Choroid plexus epithelial cell (primary cell): ENCODE measurements at places on chromosomes 7 and 10.

GRCh38 chr7:16028103-16028502, 341.6 kb upstream of the MEOX2 start:
- peak; percentile 75 for DNase-seq

- peak; percentile 50 for DNase-seq
These were observed 153.3 kb downstream of the EGFR start for GRCh38 chr7:55172161-55172560.

GRCh38 chr7:52447581-52448180, 587.8 kb upstream of the POM121L12 start:
- no peak for DNase-seq

GRCh38 chr7:41824284-41824683, 121.4 kb upstream of the INHBA start:
- DNase-seq, result peak; percentile 45

- DNase-seq, result peak; percentile 91
These were observed 29.7 kb downstream of the STN1 start for GRCh38 chr10:103888113-103888841.

- DNase-seq, result no peak
These were observed 19.9 kb downstream of the MINDY4 start for GRCh38 chr7:30791114-30791513.

- DNase-seq, result no peak
These were observed 65.5 kb downstream of the DNAJB6 start for GRCh38 chr7:157402388-157402703.

DNA sequence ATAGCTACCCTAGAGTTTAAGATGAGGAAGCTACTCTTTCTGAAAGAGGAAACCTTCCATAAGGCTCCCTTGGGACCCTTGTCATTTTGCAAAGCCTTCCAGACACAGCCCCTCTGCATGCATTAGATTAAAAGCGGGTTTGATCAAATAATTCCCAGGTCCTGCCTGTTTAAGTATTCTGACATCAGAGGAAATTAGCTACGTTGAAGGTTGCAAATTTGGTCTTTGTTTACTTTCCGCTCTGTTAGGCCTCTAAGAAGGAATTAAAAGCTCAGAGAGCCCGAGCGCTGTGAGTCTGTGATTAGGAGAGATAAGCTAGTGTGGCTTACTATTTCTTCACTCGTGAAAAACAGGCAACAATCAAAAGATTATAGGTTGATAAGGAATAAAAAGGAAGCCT, 1.4 kb upstream of the THSD7A start:
- no peak for DNase-seq

DNA sequence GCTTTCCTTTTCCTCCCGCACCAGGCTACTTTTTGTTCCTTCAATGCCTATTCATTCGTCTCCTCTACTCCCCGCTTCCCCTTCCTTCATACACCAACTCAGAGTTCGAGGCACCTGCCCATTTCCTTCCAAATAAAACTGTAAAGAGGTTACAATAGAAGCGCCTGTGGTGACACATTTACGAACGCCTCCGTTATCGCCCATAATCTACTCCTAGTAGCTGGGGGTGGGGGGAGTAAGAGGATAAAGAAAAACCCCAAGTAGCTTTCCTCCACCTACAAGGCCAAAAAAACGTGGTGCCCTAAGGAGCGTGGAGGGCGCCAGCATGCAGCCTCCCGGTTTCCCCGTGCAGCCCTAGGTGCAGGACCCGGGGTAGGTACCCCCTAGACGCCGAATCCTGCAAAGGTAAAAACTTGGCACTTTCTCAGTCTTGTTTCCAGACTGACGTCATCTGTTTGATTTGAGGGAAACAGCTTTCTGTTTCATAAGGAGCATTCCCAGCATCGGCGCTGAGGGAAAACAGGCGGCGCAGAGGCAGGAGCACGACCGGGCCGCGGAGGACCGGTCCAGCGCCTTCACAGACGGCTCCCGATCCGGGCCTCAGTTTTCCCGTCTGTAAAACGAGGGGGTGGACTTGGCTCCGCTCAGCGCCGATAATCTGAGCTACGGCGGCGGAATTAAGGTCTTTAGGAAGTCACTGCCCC, 922 bp downstream of the PPA1 start:
- peak; percentile 57 for DNase-seq

DNA sequence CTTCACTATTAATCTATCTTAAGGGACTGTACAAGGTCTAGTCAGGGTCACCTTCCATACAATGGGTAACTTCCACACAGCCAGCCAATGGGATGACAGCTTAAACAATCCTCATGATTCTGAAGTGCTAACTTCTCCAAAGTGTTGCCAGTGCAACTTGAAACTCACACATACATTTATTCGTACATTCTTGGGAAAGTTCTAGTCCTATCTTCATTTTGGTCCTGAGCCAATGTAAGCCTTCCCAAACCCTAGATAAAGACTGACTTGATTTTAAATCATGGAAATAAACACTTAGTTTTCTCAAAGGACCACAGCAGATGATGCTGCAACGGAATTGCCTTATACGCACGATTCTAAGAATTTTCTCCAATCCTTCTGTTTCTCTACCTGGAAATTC, 117.5 kb upstream of the COL1A2 start:
- DNase-seq, result peak; percentile 64

- no peak for DNase-seq
These were observed 14.4 kb downstream of the AIFM2 start for GRCh38 chr10:70118196-70118595.

DNA sequence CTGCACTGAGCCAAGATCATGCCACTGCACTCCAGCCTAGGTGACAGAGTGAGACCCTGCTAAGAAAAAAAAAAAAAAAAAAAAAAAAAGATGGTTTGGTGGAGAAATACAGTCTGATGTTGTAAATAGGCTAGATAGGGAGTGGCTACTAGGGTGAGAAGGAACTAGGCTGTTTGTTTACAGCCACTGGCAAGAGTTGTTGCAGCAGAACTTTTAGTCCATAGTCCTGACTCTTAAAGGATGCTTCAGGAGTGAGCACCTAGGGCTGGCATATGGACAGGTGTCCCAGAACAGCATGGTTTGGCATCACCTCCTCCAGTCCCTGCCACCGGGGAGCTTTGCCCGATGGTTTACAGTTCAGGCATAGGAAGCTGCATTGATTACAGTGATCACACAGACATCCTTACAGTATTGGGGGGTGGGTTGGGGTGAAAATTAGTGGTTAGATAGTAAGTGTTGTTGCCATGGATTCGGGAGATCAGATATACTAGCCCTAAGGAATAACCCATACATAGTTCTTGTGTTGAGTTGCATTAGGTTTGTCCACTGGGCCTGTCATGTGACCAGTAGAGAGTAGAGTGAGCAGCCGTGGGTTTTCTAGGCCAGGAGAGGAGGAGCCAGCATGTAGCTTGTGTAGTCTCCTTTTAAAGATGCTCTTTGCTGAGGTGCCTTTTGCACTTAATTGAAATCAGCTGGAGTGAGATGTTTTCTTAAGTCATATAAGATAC, 35.9 kb downstream of the ZRANB1 start:
- no peak for DNase-seq

DNA sequence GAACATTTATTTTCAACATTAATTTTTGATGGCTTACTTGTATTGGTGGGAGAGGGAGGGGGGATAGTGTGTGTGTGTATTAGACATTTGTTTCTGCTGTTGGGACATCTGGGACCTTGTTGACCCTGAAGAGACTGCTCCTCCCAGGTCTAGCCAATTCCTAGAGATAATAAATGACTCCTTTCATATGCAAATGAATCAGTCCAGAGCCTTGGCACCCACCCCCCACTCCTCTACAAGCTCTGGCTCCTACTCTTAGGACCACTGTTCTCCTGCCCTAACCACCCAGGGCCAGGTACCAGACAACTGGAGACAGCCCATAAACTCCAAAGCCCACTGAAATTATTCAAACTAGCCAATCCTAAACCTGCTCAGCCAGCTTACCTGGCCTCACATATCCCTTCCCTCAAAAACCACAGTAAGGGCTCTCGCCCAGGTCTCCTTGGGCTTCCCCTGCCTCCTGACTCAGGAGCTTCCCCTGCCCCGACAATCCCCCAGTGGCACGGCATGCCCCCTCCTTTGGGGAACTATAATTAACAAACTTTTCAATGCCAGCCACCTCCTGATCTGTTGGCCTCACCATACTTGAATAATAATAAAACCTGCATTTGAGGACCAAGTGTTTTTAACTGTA, 233.3 kb downstream of the ELMO1 start:
- no peak for DNase-seq

DNA sequence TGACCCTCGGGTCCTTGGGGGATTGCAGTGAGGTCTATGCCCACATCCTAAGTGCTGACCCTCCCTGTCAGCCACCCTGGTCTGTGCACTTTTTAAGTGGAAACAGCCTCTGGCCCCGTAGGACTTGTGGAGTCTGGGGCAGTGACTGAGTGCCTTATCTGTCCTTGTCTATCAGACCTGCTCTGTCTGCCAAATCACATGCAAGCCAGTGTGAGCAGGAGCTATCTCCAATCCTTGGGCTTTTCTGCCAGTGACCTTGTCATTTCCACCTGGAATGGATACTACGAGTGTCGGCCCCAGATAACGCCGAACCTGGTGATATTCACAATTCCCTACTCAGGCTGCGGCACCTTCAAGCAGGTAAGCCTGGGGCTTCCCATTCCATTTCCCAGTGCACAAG, 62.7 kb downstream of the C10orf120 start:
- DNase-seq, result no peak

DNA sequence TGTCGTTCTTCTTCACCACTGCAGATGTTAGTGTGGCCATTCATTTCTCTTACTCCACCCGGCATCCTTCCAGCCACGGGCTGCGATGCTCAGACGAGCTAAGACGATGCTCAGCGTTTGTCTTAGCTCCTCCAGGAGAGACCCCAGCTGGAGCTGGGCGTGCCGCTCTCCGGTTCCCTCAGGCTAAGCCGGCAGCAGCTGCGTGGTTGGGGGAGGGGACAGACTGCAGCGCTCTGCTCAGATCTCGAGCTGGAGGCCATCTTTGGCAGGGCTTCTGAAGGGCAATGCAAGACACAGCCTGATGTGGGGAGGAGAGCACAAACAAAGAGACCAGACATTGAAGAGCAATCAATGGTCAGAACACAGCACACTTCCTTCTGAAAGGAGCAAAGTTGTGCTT, 4.8 kb downstream of the INA start:
- DNase-seq, result peak; percentile 21

DNA sequence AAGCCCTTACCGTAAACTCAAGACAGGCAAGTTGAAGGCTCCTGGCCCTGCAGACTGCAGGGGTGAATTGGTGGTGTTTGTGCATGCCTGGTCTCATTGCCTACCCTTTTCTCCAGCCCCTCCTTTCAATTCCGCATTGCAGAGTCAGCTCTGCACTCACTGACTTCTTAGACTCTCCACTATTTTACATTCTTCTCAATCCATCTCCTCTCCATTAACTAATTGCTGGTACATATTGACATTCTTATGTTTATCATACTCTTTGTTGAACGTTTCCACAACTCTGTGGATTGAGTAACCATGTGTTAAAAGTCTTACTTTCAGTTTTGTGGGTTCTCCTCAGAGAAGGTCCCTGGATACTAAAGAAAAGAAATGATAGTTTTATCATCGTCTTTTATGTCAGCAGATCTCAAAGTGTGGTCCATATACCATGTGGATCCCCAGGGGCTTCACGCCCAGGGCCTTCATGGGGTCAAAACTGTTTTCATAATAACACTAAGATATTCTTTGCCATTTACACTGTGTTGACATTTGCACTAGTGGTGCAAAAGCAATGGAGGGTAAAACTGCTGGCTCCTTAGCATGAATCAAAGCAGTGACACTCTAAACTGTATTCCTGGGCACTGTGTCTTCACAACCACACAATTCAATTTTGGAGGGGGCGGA, 135.4 kb upstream of the FZD1 start:
- peak; percentile 57 for DNase-seq

- no peak for DNase-seq
These were observed 134.9 kb downstream of the SFMBT2 start for GRCh38 chr10:7275761-7276440.

- peak; percentile 36 for DNase-seq
These were observed 25.8 kb downstream of the BRAF start for GRCh38 chr7:140898786-140899536.

- DNase-seq, result no peak
These were observed 105.7 kb upstream of the INSIG1 start for GRCh38 chr7:155191901-155192478.

- peak; percentile 61 for DNase-seq
These were observed 21.8 kb downstream of the FGFBP3 start for GRCh38 chr10:91887272-91888076.

DNA sequence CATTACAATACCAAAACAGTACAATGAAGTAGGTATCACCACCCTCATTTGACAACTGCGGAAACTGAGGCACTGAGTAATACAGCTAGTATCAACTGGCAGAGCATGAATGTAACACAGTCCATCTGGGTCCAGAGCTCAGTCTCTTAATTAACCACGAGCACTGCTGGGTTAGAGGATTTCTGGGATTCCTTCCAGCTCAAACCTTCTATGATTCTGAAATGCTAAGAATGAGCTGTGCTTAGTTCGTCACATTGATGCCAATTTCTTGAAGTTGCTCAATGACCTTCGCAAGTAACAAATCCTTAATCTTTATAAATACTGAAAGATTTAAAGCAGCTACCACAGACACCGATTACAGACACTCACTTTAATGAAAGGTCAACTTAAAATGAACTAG, 62.5 kb downstream of the SGMS1 start:
- DNase-seq, result peak; percentile 97

DNA sequence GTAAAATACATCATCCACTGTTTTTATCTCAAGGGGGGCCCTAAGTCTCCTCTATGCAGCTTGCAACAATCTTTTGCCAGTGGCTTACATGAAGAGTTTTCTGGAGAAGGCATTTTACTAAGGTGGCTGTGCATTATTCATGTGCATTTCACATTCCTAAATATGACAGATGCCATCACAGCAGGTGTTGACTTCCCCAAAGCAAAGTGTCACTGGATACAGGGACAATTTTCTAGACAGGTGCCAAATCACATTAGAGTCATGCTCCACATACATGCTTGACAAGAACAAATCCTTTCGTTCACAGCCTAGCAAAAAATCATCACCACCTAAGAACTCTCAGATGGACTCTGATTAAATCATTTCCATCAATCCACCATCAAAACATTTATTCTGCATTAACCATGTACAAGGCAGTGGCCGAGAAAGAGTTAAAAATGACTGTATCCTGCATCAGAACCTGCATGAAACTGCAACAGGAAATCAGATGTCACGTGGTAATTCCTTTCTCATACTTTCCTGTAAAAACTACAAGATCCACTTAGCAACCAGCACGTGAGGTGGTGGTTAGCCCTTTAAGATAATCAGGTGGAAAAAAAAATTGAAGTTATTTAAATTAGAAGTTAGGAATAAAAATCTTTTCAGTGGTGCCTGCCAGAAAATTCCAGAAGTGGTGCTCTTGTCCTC, 88.2 kb upstream of the AFAP1L2 start:
- DNase-seq, result peak; percentile 35

- peak; percentile 85 for DNase-seq
These were observed 399.5 kb upstream of the ANKRD30A start for GRCh38 chr10:36725581-36726520.

GRCh38 chr10:121340271-121340831, 257.9 kb downstream of the FGFR2 start:
- DNase-seq, result no peak

GRCh38 chr10:65416094-65416493, 1509.7 kb upstream of the LRRTM3 start:
- DNase-seq, result no peak

GRCh38 chr10:10326116-10326515, 691.6 kb upstream of the CELF2 start:
- peak; percentile 18 for DNase-seq

- no peak for DNase-seq
These were observed at the start of gene RBM20 for GRCh38 chr10:110643653-110644597. TSS of gene RBM20 (plus strand) at chr10:110644336. CDS start at chr10:110644455, 119 bp downstream.

GRCh38 chr7:216360-217300, 24.3 kb downstream of the FAM20C start:
- DNase-seq, result peak; percentile 50
